HCT116 (cell line): ENCODE measurements at places on chromosomes 12 and 14. TPM values are rescaled to one million over a fixed set of nuclear protein-coding genes. Genes with fewer than 3 reads are reported as not detected.

The PRICKLE1 gene
- total RNA-seq, result 1.3 TPM

The PTCSC3 gene
- total RNA-seq, result not detected

The GNG2 gene
- 0.74 TPM for total RNA-seq

- no peak for DNase-seq
Observed at GRCh38 chr14:66490143-66491111, 4.3 kb downstream of the CCDC196 start.

- no peak for DNase-seq
Observed at GRCh38 chr12:11821386-11822080, 172.1 kb downstream of the ETV6 start.

GRCh38 chr12:32273712-32274111 lies 125.6 kb upstream of the FGD4 start:
- DNase-seq, result no peak

DNA sequence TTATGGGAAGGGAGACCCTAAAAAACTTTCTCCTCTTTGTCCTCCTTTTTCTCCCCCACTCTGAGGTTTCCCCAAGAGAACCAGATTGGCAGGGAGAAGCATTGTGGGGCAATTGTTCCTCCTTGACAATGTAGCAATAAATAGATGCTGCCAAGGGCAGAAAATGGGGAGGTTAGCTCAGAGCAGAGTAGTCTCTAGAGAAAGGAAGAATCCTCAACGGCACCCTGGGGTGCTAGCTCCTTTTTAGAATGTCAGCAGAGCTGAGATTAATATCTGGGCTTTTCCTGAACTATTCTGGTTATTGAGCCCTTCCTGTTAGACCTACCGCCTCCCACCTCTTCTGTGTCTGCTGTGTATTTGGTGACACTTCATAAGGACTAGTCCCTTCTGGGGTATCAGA lies 4.6 kb upstream of the RPS26 start:
- no peak for DNase-seq

- DNase-seq, result no peak
Observed at GRCh38 chr14:93949511-93950075, 22.4 kb downstream of the FAM181A start.

DNA sequence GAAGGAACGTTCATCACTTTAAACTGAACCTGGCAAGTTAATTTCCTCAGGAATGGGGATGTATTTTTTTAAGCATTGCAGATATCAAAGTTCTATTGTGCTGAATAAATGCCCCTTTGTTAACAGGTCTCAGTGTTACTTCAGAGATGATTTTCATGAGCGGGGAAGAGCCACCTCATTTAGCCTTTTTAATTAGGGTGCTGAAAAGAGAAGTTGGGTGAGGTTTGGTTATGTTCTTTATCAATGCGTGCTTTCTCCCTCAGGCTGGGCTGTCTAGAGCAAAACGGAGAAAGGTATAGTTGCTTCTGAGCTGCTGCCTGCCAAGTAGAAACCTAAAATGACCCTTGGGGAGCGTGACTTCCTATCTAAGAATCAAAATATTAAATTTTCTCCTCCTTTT lies 8.0 kb upstream of the HIP1R start:
- no peak for DNase-seq
